CD4-positive, CD25-positive, alpha-beta regulatory T cell (primary cell): ENCODE measurements at places on chromosomes 5 and 9. TPM values are rescaled to one million over a fixed set of nuclear protein-coding genes. Genes with fewer than 3 reads are reported as not detected.

GRCh38 chr5:133336121-133336968 is 276.0 kb downstream of the FSTL4 start:
- no peak for DNase-seq

DNA sequence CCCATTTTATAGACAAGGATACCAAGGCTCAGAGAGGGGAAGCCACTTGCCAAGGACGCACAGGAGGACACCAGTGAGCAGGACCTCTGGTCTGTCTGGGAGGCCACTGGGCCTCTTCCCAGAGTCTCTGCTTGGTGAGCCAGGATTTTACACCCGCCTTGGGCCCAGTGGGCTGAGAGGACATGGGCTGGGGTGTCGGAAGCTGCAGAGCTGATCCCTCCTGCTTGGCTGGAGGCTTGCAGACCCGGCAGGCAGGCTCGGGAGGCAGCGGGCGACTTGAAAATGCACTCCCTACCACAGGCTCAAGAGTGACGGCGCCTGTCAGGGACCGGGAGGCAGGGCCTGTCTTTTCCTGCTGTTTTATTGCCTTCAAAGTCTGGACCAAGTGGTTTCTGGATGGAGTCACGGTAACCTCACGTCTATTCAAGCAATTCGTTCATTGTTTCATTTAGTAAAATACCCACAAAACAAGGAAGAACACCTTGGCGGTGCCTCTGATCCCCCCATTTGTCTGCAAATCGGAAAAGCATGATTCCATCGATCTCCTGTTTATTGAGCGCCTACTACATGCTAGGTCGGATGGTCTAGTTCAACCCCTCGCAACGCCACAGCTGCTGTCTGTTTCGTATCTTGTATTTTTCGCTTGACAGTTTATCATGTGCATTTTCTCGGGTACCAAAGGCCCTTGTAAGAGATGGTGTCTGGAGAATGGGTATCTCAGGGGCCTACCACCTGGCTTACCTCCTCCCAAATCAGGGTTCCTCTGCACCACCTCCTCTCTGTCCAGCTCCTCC is 108.1 kb upstream of the IER5L start:
- no peak for DNase-seq

GRCh38 chr9:124488641-124489210 is 18.5 kb downstream of the NR5A1 start:
- DNase-seq: no peak

DNA sequence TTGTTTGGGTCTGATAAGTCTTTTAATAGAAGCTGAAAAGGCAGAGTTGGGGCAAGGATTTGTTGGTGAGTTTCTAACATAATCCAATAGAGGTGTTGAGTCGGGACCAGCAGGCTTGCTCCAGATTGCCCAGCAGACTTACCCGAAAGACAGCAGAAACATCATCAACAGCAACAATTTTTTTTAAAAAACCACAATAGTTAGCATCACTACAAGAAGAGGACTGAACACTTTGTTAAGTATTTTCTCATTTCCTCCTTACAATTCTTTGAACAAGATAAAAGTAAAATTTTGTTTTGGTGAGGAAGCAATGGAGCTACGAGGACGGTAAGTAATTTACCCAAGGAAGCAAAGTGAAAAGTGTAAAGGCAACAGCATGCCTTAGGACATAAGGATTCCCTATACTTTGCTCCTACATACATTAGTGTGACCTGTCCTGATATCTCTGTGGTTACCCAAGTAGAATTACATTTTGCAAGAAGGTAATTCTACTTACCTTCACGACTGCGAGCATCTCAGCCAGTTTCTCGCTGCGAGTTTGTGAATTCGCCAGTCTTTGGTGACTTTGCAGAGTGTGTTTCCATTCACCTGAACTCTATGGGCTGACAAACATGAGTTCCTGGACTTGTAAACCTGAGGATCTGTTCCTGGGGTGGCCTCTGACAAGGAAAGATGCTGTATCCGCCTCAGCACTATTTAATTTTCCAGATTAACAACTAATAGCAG is 13.2 kb downstream of the ITK start:
- DNase-seq: peak; percentile 74

DNA sequence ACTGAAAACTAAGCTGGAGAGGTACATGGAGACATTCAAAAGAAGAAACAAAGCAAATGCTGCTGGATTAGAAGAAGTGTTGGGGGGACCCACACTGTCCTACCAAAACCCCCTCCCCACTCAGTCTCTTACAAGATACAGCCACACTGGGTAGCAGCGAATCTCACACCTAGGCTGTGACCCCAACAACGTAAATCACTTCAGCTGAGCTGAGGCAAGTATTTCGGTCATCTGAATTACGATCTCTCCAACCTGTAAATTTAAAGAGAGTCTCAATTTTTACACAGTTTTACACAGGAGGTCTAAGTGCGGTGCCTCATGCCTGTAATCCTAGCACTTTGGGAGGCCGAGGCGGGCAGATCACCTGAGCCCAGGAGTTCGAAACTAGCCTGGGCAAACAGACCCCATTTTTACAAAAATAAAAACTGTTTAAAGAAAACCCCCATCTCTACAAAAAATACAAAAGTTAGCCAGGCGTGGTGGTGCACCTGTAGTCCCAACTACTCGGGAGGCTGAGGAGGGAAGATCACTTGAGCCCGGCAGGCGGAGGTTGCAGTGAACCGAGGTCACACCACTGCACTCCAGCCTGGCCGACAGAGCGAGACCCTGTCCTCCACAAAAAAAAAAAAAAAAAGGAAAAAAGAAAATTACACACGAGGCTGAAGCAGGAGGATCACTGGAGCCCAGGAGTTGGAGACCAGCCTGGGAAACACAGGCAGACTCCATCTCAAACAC is 3.4 kb downstream of the CAMSAP1 start:
- DNase-seq: no peak

DNA sequence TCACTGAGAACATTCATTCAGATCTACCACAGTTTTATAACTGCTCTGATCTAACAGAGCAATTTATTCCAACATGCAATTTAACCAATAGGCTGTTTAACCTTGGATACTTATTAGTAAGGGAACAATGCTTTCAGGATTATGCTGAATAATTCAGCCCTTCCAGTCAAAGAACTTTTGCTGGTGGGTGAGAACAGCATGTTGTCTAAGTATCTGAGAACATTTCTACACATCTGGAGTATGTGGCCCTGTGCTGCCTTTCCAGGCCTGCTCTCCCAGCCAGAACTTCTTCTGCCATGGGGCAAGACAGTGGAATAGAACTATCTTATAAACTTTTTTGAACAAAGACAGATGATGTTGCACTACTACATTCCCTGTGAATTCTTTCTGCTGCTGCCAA is 55.8 kb downstream of the NFIB start:
- DNase-seq: no peak

DNA sequence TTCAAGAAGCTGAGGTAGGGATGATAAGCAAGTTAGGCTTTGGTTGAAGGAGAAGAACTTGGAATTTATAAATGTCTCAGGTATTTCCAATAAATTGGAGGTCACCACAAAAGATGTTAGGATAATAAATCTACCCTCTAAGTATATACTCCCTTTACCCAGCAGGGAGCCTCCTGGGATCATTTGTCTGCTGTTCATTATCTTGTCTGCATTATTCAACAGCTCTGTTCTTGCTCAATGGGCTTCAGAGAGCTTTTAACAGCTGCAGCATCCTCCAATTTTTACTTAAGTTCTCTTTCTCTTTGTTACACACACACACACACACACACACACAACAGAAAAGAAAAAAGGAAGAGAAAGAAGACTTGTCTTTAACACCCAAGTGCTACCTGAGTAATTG is 51.7 kb upstream of the VPS13A start:
- DNase-seq: no peak

DNA sequence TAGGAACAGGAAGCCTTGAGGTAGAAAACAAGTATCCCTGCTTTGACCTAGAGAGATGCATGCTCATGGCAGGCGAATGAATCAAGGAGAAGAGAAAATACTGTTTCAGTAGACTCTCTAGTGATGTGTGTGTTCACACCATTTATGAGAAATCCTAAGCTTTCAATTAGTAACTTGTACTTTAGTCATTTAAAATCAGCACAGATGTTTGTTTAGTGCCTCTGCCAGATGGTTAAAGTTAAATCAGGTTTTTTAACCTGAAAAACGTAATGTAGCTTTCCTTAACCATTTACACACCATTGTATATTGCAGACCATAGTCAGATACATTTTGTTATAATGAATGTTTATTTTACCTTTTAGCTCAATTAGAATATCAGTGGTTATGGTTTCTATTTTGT is 5.0 kb downstream of the TJP2 start:
- no peak for DNase-seq

GRCh38 chr5:149012350-149012749 is 50.5 kb downstream of the SH3TC2 start:
- no peak for DNase-seq

DNA sequence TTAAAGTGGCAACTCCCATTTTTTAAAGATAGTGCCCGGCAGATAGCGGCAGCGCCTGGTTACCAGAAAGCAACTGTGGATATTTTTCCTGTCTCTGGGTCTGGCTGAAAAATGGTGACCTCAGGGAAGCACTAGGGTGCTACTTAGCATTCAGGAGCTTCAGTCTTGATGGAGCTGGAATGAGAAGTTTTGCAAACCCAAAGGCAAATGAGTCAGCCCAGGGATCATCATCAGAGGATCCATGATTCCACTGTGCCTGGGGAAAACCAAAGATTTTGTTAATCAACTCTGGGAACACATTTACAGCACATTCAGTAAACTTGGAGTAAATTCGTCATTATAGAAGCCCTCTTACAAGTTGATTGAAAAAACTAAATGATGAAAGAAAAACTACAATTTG is 26.7 kb downstream of the F2R start:
- DNase-seq: no peak

DNA sequence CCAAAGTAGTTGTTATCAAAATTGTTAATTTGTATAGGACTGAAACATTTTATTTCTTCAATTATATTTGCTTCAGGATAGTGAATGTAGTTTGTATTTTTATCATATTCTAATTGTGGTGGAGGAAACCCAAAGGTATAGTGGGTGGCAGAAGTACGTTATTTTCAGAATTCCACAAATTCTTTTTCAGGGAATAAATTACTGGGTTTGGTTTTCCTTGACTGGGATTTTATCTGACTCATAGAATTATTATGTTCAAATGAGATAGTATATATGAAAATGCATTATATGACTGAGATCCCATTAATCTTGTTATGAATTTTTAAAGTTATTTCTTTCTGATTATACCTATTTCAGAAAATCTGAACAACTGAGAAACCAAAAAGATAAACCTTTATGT is 73.7 kb downstream of the VPS13A start:
- DNase-seq: no peak

Gene ST8SIA4
- 21.1 TPM for polyA plus RNA-seq
